ENCODE measurements at places on chromosomes 12 and 14. TPM values are rescaled to one million over a fixed set of nuclear protein-coding genes. Genes with fewer than 3 reads are reported as not detected.
A peak's percentile ranks its signal among the peaks of the same experiment; 100 is the strongest.

Gene MANSC4
- not detected for total RNA-seq

Gene RNASE11
- not detected for total RNA-seq

Gene CCDC184
- 0.07 TPM for total RNA-seq

Gene KRT80
- 2.0 TPM for total RNA-seq

Gene CHGA
- total RNA-seq, result not detected

Gene PROX2
- total RNA-seq, result not detected

Gene ANG
- 6.9 TPM for total RNA-seq

GRCh38 chr12:97541366-97541765, 78.8 kb downstream of the RMST start:
- no peak for DNase-seq

GRCh38 chr12:106831699-106832098, 57.2 kb downstream of the RIC8B start:
- no peak for DNase-seq

DNA sequence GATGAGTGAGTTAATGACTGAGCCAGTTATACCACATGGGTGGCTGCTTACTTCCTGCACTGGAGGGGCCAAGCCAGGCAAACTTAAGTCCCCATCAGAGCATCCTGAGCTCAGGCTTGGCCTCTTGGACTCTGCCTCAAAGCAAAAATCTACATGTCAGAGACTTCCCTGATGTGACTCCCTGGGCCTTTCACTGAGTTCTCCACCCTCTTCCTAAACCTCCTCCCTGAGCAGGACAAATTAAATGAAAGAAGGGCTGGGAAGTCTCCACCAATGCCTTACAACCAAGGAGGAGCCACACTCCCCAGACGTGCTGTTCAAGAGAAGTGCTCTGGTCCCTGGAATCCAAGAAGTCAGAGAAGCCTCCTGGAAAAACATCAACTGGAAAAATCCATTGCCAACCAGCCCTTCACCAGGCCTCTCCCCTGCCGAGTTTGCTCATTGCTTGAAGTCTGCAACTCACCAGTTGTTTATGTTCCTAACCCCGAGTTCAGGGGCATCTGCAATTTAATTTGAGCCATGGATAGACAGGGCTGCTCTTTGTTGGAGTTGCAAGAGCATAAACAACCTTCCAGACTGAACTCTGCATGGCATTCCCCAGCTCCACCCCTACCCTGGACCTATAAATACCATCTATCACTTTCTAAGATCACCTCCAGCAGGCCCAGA, 160.5 kb downstream of the ANO2 start:
- DNase-seq, result no peak

GRCh38 chr14:64504897-64505794, 576 bp downstream of the ZBTB1 start:
- peak; percentile 53 for DNase-seq

GRCh38 chr14:79225815-79226214, 985.5 kb downstream of the DIO2 start:
- DNase-seq, result no peak

GRCh38 chr14:73787486-73788316, 63.9 kb upstream of the PTGR2 start:
- DNase-seq, result no peak

GRCh38 chr12:29844667-29845066, 60.9 kb upstream of the TMTC1 start:
- DNase-seq, result no peak

- DNase-seq, result no peak
Measured at GRCh38 chr12:114799574-114800487, 115.9 kb upstream of the TBX3 start.

GRCh38 chr14:105126981-105127329, 41.6 kb downstream of the JAG2 start:
- DNase-seq, result no peak

DNA sequence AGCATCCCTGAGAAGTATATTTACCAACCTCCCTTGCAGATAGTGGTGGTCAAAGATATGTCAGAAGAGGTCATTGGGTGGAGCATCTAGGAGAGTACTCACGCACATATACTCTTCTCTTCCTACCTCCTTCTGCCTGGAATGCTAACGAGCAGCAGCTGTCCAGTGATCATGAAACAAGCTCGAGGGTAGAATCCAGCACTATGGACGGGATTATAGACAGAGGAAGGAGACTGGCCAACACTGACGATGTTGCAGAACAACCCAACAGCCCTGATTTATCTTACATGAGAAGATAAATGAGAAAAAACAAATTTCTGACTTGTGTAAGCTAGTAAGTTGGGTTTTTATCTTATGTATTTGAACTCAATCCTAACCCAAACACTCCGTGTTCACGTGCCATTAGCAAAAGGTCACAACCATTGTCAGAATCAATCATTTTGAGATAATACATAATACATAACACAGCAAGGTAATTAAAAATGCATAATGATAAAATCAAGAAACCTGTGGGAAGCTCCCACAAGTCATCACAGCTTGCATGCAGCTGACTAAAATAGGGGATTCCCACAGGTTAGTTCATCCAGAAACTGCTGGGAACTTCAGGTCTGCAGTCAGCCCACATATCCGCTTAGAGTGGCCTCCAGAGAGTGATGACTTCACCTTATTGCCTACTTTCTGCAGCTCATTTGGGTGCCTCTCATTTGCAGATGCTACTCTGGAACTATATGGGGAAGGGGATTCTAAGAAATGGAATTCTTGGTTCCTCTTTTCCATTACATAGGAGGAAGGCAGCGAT, 36.3 kb upstream of the STK38L start:
- no peak for DNase-seq

DNA sequence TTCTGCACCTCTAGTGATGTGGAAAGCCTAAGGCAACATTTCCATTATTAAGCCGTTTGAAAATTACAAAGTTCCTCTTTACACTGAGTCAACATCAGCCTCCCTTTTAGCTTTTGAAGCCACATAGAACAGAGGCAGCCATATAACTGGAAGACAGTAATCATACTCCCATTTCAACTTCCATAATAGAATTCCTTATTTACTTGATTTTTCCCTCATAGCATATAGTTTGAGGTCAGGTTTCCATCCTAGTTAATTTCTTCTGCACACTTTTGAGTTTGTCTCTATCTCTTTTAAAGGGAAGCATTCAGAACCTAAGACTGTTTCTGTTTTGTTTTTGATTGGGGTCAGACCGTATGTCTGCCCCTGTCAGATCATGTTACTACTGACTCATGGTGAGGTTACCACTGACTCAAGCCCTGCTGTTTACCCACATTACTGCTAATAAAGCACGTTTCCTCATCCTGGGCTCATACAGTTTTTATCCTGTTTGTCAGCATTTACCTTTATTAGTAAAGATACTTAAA, 161.0 kb downstream of the SLC38A4 start:
- DNase-seq, result peak; percentile 60

GRCh38 chr12:80262346-80262745, 163.0 kb downstream of the OTOGL start:
- no peak for DNase-seq
